NCI-H69 (cell line): ENCODE measurements at places on chromosomes 7 and 10.

- DNase-seq: no peak
Observed at GRCh38 chr10:12299222-12299965, 50.0 kb upstream of the CAMK1D start.

- peak; percentile 44 for DNase-seq
Observed at GRCh38 chr7:3517344-3517743, 216.3 kb downstream of the SDK1 start.

DNA sequence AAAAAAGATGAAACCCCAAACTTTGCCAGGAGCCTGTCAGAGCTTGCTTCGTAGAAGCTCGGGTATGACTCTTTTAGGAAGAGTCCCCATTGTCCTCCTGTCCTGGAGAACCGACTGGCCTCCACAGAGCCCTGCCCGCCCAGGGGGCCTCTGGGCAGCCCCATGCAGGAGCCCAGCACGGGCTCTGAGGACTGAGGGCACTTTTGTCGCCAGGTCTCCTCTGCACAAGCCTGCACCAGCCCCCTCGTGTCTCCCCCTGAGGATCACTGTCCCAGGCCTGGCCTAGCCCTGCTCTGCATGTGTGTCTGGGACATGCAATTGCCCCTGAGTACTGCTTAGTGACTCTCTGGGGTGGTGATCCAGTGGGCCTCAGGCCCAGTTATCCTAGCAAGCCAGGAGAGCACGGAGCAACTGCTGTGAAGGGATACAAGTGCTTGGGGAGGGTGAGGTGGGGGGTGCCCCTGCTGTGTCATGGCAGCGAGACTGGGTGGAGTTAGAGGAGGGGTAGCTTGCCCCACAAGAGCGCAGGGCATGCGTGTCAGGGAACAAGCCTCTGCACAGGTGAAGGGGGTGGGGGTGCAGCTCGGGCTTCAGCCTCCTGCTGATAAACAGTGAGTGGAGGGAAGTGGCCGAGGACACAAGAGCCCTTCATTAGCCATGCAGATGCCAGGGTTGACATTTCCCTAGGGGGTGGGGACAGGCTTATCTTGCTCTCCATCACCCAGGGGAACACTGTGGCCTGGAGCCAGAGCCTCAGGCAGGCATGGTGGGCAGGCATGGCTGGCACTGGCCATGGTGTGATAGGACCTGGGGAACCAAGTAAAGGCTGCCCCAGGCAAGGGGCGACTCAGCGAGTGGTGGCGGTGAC, 143.4 kb downstream of the C10orf105 start:
- DNase-seq: peak; percentile 60

- DNase-seq: no peak
Observed at GRCh38 chr7:66189695-66190503, 15.2 kb upstream of the TPST1 start.

DNA sequence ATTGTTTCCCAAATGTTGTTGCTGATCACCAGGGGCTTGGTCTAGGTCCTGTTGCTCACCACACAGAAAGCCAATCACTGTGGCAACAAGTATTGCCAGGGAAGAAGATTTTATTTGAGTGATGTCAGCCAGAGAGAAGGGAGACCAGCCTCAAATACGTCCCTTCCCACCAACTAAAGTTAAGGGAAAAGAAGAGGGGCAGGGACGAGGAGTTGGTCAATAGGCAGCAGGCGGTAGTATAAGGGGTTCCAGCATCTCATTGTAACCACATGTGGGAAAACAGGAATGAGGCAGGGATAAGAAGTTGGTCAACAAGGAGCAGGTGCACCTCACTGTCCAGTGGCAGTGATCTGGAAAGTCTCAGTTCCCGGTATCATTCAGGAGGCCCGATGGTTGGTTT, 138.9 kb upstream of the KCNMA1 start:
- no peak for DNase-seq

DNA sequence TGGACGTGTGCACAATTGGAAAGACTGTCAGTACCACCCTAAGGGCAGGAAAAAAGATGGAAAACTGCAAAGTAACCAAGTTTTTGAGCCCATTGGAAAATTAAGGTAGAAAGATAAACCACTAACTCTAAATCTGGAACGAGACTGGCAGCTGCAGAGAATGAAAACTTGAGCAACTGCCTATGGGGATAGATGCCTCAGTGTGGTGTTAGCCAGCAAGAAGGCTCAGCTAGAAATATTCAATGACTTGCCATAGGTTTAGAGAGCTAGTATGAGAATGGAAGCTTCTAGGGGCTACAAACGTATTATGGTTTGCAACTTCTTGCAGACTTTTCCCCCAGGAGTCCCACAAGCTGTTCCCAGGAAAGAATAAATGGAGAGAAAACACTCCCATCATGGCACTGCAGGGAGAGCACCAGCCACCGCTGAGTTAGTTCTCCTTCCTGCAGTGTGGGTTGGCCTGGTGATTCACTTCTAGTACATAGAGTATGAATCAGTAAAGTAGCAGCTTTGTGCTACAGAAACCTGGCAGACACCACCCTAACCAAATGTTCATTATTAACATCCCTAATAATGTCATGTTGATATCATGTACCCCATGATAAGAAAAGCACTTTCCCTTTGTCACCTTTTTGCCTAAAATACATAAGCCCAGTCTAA, 372.4 kb upstream of the VWC2 start:
- no peak for DNase-seq

- no peak for DNase-seq
Observed at GRCh38 chr10:47421057-47421952, 37.2 kb upstream of the ZNF488 start.

DNA sequence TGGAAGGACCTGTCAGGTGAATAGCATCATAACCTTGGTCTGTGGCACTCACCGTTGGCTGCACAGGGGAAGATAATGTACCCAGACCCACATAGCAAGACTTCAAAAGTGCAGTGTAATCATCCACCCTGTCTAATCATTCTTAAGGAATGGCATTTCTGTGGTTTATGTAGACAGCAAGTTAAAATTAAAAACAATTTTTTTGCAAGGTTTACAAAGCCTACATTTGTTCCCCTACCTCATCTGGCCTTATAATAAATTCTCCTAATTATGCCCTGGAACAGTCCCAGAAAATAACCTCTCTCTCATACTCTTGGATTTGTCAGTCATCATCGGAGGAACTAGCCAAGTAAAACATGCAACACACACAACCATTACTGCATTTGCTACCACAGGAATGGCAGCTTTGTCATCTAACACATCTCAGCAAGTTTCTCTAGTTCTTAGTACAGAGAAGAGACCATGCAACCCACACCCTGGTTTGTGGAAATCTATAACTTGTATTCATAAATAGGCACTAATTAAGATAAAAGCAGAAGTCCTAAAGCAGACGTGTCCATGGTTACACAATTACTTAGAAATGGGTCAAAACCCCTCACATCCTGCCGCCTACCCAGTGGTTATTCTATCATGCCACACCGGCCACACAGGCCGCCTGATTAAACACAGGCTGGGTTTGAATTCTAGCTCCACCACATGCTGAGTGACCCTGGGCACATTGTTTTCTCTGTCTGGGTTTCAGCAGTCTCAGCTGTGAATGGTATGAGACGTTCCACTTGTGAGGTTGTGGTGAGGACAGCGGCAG, 19.1 kb downstream of the ABLIM1 start:
- DNase-seq: peak; percentile 76

GRCh38 chr7:41912851-41913567, 210.1 kb upstream of the INHBA start:
- no peak for DNase-seq

- no peak for DNase-seq
Observed at GRCh38 chr10:48638739-48639527, 34.1 kb upstream of the ARHGAP22 start.

DNA sequence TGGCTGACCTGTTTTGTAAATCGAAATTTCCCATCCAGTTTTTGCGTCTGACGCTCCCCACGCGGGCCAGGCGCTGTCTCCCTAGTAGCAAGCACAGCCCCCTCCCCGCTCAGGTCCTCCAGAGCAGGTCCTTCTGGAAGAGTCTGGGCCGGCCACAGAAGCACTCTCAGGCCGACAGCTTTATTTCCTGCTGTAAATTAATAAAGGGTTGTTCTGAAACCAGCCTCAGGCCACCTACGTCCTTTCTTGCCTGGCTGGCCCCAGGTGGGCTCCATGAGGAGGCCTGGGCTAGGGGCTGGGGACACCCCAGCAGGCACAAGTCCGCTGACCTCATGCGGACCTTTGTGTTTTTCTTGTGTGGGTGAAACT, 35.2 kb downstream of the CAMK2B start:
- no peak for DNase-seq

- no peak for DNase-seq
Observed at GRCh38 chr7:151819866-151820265, 57.0 kb downstream of the PRKAG2 start.

- DNase-seq: no peak
Observed at GRCh38 chr10:20647756-20648155, 249.4 kb downstream of the NEBL start.

- DNase-seq: no peak
Observed at GRCh38 chr10:48805848-48806247, 121.2 kb downstream of the WDFY4 start.

DNA sequence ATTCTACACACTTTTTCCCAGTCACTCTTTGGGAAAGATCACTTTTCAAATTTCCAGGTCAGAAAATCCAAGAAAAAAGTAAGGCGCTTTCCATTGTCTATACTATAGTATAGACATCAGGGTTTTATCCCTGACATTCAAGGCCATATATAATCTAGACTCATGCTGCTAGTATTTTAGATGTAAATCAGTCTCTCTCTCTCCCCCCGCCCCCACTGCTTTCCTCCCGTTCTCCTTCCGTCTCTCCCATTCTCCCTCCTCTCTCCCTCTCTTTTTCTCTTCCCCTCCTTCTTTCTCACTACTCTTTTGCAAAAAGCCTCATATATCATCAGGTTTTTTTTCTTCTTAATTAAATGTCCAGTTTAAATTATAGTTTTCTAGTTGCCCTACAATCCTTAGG, 154.8 kb downstream of the PHF14 start:
- no peak for DNase-seq

- peak; percentile 44 for DNase-seq
Observed at GRCh38 chr10:74177140-74177677, 26.2 kb downstream of the ADK start.

- no peak for DNase-seq
Observed at GRCh38 chr10:76488602-76489001, 1057.2 kb downstream of the LRMDA start.

DNA sequence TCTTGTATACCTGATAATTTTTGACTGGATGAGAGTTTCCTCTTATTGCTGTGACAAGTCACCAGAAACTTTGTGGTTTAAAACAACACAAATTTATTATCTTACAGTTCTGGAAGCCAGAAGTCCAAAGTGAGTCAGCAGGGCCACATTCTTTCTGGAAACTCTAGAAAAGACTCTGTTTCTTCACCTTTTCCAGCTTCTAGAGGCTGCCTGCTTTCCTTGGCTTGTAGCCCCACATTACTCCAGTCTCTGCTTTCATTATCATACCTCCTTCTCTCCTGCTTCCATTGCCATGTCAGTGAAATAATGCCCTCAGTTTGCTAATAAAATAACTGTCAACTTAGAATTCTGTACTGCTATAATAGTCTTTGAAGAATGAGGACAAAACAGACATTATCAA, 65.3 kb downstream of the VCL start:
- DNase-seq: no peak

GRCh38 chr10:98006266-98006665, 24.2 kb downstream of the CRTAC1 start:
- peak; percentile 71 for DNase-seq

GRCh38 chr7:95960706-95961244, 188.4 kb downstream of the DYNC1I1 start:
- no peak for DNase-seq

- peak; percentile 97 for DNase-seq
Observed at GRCh38 chr7:149624419-149625339, 127.1 kb upstream of the ZNF746 start.

DNA sequence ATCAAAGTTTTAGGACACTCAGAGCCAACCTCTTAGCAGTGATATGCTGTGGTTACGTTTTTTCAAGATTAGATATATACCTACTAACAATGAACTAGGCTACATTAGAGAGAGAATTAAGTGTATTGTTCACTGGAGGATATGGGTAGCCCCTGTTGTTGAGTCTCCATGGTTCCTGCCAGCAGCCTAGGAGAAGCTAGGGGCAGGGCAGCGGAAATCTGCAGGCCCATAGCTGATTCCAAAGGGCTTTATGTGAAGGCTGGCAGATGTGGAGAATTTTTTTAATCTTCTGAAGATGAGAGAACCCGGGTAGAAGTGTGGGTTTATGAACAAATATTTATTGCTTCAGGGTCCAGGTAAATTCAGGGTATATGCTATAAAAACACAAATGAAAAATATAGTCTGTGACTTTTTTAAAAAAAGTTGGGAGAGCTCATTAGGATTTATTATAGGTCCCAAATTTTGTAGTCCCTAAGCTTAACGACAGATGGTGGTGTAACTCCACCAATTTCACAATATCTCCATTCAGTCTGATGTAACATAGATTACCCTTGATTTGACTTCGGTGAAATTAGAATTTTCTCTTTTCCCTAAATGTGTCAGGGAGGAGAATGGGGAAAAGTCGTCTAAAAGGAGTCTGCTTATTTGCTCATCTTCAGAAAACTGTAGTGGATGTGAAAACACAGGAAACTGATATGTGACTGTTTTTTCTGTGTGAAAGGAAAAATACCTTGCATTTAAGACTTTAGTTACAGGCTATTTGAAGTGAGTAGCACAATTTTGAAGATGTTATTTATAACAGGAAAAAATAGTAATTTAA, 163.0 kb upstream of the PPP1R3A start:
- DNase-seq: peak; percentile 88

DNA sequence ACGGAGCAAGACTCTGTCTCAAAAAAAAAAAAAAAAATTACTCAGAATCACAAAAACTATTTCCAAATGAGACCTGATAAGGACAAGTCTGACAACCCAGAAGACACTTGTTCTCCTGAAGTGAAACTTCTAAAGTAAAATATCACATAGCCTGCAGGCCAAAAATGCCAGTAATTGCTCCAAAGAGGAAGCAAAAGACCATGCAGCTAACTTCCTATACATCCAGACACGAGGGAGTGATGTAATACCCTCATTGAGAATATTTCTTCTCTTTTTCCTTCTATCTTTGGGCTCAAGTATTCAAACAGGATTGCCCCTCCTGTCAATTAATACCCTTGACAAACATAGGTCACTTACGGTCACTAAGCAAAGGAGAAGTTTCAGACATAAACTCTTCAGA, 31.2 kb downstream of the ARMH3 start:
- DNase-seq: no peak

DNA sequence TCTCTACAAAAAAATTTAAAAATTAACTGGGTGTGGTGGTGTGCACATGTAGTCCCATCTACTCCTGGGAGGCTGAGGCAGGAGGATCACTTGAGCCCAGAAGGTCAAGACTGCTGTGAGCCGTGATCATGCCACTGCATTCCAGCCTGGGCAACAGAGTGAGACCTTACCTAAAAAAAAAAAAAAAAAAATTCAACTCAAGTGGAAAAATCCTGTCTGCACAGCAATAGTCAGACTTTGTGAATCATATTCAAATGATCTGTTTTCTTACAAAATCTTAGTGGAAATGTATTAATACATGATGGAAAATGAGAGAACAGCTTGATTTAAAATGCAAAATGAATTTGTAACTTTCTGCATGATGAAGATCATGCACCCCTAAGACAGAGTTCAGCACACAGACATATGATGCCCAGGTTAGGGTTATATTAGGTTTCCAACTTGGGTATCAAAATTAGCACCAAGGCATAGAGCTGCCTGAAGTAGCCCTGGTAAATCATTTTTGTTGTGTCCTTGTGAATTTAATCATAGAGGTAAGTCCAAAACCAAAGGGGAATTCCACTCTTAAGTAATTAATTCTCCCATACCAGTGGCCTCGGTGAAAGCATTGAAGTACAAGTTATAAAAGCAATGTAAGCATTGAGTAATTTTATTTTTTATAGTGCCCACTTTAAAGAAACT, 93.8 kb downstream of the ADD3 start:
- DNase-seq: no peak
